ENCODE measurements at places on chromosomes 3 and 15. TPM values are rescaled to one million over a fixed set of nuclear protein-coding genes. Genes with fewer than 3 reads are reported as not detected.

- H3K4me3 ChIP-seq = no peak overlapping the region
- no peaks in the 10 kb centered on the region for H3K4me1 ChIP-seq
- H3K27ac ChIP-seq = no peak overlapping the region
Observed at GRCh38 chr3:140911822-140912221, 29.8 kb upstream of the SLC25A36 start.

GRCh38 chr3:141854599-141854998 is 21.8 kb upstream of the ATP1B3 start:
- H3K36me3 ChIP-seq = no peaks in the 10 kb centered on the region
- no peak overlapping the region for H3K4me3 ChIP-seq
- H3K4me1 ChIP-seq = peaks cover 4% of the 10 kb centered on the region
- no peaks in the 10 kb centered on the region for H3K27me3 ChIP-seq

- H3K27me3 ChIP-seq = no peaks in the 10 kb centered on the region
- peak; percentile 5 for DNase-seq
- H3K4me3 ChIP-seq = peak overlapping the region; percentile 86
- no peak overlapping the region for H3K27ac ChIP-seq
Observed at GRCh38 chr3:172749230-172749965, 1.1 kb upstream of the ECT2 start.

P3H2 gene
- 0.64 TPM for total RNA-seq

C15orf62 gene
- 0.64 TPM for total RNA-seq

- H3K36me3 ChIP-seq = no peaks in the 10 kb centered on the region
- H3K27ac ChIP-seq = no peak overlapping the region
- peak; percentile 80 for DNase-seq
- no peak overlapping the region for H3K4me3 ChIP-seq
- H3K4me1 ChIP-seq = no peaks in the 10 kb centered on the region
Observed at GRCh38 chr3:108835101-108835500, 12.5 kb downstream of the TRAT1 start.

FBXW12 gene
- total RNA-seq = not detected

DNA sequence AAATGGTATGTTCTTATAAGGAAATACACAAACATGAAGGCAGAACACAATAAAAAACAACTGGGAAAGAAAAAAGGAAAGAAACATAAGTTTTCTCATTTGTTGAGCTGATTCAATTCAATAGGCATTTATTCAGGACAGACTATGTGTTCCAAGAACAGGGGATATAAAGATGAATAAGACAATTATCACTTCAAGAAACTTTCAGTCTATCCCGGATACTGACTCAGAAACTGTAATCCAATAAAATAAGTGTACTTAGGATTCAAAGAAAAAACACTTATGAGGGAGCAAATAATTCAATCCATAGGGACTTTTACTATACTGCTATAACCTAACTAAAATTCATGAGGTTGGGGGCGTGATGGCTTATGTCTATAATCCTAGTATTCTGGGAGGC is 3.5 kb upstream of the POPDC2 start:
- no peaks in the 10 kb centered on the region for H3K4me1 ChIP-seq
- DNase-seq = no peak

GRCh38 chr3:175212896-175213295 is 353.8 kb downstream of the NAALADL2 start:
- DNase-seq = no peak
- no peak overlapping the region for H3K4me3 ChIP-seq
- H3K27me3 ChIP-seq = no peaks in the 10 kb centered on the region
- H3K36me3 ChIP-seq = no peaks in the 10 kb centered on the region
- H3K4me1 ChIP-seq = no peaks in the 10 kb centered on the region

STAC gene
- total RNA-seq = not detected

DNA sequence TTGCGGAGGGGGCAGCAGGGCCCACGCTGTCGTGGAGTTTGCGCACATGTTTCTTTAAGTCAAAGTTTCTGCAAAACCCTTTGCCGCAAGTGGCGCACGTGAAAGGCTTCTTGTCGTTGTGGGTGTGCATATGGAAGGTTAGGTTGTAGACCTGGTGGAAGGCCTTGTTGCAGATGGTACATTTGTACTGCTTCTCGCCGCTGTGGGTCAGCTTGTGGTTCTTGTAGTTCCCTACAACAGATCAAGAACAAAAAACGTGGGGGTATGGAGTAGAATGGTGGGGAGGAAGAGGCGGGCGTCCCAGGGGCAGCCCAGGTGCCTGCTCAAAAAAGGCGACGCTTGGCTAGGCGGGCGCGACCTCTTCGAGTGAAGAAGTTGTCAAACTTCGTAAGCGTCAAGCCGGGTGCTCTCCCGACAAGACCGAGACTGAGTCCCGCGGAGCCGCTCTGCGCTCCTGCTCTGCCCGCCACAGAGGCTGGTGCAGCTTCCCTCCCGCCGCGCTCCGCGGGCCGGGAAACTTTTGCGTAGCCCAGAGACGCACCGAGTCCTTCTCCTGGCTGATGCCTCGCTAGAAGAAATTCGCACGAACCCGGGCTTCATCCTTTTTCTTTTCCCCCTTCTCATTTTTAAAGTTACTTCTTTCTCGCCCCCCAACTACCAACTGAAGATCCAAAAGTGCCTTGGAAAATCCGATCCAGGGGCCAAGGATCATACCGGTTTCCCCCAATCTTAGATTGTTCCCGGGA is 3.1 kb downstream of the FEZF2 start:
- H3K4me3 ChIP-seq = no peak overlapping the region
- H3K27ac ChIP-seq = no peak overlapping the region
- H3K4me1 ChIP-seq = no peaks in the 10 kb centered on the region
- DNase-seq = no peak
- H3K27me3 ChIP-seq = peaks cover 35% of the 10 kb centered on the region

CD276 gene
- not detected for total RNA-seq

DNA sequence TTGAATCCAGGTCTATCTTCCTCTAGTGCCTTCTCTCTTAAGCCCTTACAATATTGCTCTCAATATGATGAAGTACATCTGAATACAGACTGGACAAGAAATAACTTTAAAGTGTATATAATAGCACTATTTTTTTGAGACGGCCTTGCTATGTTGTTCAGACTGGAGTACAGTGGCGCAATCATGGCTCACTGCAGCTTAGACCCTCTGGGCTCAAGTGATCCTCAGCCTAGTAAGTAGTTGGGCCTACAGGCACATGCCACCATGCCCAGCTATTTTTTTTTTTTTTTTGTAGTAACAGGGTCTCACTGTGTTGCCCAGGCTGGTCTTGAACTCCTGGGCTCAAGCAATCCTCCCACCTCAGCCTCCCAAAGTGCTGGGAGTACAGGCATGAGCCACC is 53.6 kb downstream of the MAP3K13 start:
- no peaks in the 10 kb centered on the region for H3K27me3 ChIP-seq
- H3K27ac ChIP-seq = no peak overlapping the region

DNA sequence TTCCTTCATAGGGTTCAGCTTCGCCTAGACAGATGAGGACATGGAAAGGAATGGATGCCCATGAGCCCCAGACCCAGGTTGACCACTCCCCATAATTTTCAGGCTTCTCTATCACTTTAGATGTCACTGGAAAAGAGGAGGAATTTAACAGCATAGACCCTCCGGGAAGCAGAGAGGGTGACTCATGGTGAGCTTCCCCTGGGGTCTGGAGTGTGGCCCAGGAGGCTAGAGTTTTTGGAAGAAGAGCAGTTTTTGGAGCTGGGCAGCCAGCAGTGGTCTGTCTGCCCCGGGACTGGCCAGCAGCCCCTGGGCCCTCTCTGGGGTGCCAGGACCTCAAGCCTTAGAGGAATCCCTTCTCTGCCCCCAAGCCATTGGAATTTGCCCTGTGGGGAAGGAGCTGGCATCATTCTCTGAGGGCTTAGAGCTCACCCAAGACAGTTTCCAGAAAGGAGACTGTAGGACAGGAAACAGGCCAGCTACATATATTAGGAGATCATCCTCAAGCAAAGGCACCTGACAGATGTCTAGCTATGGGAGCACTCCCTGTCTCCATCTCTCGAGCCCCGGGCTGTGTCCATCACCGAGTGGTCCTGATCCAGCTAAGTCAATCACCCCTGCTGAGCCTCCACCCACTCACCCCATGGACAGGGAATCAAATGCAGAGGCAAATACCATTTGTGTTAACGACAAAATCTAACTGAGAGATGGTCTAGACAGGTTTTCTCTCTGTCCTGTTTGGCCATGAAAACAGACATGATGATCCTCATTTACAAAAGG is 67.3 kb downstream of the MEGF11 start:
- no peak overlapping the region for H3K4me3 ChIP-seq
- no peak for DNase-seq
- H3K4me1 ChIP-seq = no peaks in the 10 kb centered on the region
- H3K27ac ChIP-seq = no peak overlapping the region

ATP13A5 gene
- not detected for total RNA-seq

WWTR1 gene
- 1.1 TPM for total RNA-seq

BFSP2 gene
- total RNA-seq = not detected

- DNase-seq = no peak
- no peak overlapping the region for H3K27ac ChIP-seq
- H3K4me3 ChIP-seq = no peak overlapping the region
- H3K27me3 ChIP-seq = no peaks in the 10 kb centered on the region
- no peaks in the 10 kb centered on the region for H3K4me1 ChIP-seq
Observed at GRCh38 chr3:27391796-27392195, 22.6 kb upstream of the NEK10 start.

HRG gene
- not detected for total RNA-seq

FGD5 gene
- not detected for total RNA-seq

GRCh38 chr3:97910931-97911351 is 61.3 kb downstream of the RIOX2 start:
- H3K4me3 ChIP-seq = no peak overlapping the region
- no peaks in the 10 kb centered on the region for H3K36me3 ChIP-seq
- no peaks in the 10 kb centered on the region for H3K27me3 ChIP-seq
- H3K27ac ChIP-seq = peak overlapping the region; percentile 27

- no peak overlapping the region for H3K27ac ChIP-seq
- peaks cover 10% of the 10 kb centered on the region for H3K36me3 ChIP-seq
- no peaks in the 10 kb centered on the region for H3K27me3 ChIP-seq
Observed at GRCh38 chr3:183954875-183955274, 62.8 kb downstream of the ABCC5 start.

FLNB gene
- 26.6 TPM for total RNA-seq

DNA sequence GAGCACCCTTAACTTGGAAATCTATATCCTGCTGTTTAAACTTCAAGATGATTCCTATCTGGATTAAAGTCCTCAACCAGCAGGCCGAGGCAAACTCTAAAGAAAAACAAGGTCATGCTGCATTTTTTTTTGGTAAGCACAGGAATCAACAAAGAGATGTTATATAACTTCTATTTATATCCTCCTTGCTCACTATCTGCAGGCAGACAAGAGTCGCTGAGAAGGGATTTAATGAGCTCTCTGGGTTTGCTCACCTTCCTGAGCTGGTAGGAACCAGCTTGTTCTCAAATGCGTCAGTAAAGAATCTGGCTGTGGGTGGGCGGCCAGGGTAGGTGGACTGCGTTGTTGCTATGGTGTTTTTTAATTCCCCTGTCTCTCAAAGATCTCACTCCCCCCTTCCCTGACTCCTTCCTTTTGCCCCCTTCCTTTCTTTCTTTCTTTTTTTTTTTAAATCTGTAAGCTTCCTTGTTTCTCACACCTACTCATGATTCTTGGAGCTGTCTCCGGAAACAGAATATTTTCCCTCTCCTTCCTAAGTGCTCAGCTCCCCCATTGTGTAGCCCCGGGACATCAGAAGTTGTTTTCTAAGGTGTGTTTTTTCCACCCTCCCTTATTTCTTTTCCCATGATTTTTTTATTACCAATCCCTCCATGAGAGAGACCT is 228.8 kb upstream of the BHLHE40 start:
- peaks cover 74% of the 10 kb centered on the region for H3K4me1 ChIP-seq
- H3K4me3 ChIP-seq = no peak overlapping the region
- DNase-seq = no peak
- H3K36me3 ChIP-seq = no peaks in the 10 kb centered on the region
- peak overlapping the region; percentile 84 for H3K27ac ChIP-seq

WDR49 gene
- 1.5 TPM for total RNA-seq

CCDC33 gene
- total RNA-seq = not detected

GRCh38 chr15:40360015-40360414 is 2.0 kb downstream of the DISP2 start:
- no peak for DNase-seq
- H3K4me3 ChIP-seq = no peak overlapping the region
- peaks cover 18% of the 10 kb centered on the region for H3K4me1 ChIP-seq
- H3K27ac ChIP-seq = no peak overlapping the region

GRCh38 chr15:80755885-80756284 is 23.3 kb upstream of the CEMIP start:
- H3K27me3 ChIP-seq = no peaks in the 10 kb centered on the region
- H3K36me3 ChIP-seq = no peaks in the 10 kb centered on the region
- H3K4me3 ChIP-seq = no peak overlapping the region
- DNase-seq = no peak
- peaks cover 12% of the 10 kb centered on the region for H3K4me1 ChIP-seq

GRCh38 chr3:127628788-127629466 is at the start of gene PODXL2:
TSS of gene PODXL2 (plus strand) at chr3:127629185. CDS start at chr3:127629220, 35 bp downstream.
- no peaks in the 10 kb centered on the region for H3K36me3 ChIP-seq
- peak; percentile 51 for DNase-seq
- H3K4me3 ChIP-seq = peak within 1 kb of the TSS; percentile 36
- H3K27me3 ChIP-seq = peaks cover 2% of the 10 kb centered on the region

ARGFX gene
- total RNA-seq = not detected

DNA sequence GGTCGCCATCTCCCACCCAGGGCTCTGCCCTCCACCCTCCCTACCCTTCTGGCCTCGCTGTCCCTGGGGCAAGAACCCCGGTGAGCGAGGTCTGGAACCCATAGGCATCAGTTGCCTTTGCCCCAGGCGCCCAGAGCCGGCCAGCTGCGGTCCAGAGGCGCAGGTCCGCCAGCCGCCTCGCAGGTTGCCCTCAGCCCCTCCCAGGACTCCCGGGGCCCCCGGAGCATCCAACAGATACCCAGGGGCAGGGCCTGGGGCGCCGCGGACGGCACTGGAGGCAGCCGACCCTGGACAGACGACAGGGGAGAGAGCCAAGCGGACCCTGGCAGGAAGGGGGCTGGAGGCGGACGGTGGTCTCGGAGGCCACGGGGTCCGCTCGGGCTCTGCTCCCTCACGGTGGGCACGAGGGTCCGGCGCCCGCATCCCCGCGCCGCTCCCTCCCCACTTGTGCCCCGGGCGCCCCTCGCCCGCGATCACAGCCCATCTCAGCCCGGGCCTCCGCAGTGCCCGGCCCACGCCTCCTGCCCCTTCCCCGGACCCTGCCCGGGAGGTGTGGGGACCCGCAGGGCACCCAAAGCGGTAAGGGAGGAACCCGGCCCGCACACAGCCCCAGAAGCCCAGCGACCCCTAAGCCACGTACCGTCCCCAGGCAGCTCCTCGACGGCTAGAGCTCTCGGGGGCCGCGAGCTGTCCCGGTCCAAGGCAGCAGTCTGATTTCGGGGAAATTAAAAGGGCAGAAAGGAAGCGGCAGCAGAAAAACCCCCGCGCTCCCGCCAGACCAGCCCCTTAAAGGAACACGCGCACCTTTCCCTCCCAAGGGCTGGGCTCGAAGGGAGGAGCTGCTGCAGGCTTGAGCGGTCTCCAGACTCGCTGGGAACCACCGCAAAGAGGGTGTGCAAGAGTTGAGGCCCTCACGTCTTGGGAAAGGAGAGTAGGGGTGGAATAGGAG is at the start of gene HAPLN3:
Gene HAPLN3, minus strand, starts transcription at position 726 of the 949 bp plus-strand sequence. CDS start 8,246 bp downstream, outside the sequence.
- H3K27me3 ChIP-seq = peaks cover 7% of the 10 kb centered on the region
- H3K36me3 ChIP-seq = no peaks in the 10 kb centered on the region
- peak within 1 kb of the TSS; percentile 53 for H3K4me3 ChIP-seq
- peak within 1 kb of the TSS; percentile 16 for H3K27ac ChIP-seq

- H3K36me3 ChIP-seq = no peaks in the 10 kb centered on the region
- no peak overlapping the region for H3K27ac ChIP-seq
- peaks cover 24% of the 10 kb centered on the region for H3K27me3 ChIP-seq
- no peak for DNase-seq
- H3K4me3 ChIP-seq = no peak overlapping the region
Observed at GRCh38 chr3:184526088-184526433, 35.5 kb upstream of the EPHB3 start.
